Effector memory CD8-positive, alpha-beta T cell (primary cell): ENCODE measurements at places on chromosomes 12 and 14.

DNA sequence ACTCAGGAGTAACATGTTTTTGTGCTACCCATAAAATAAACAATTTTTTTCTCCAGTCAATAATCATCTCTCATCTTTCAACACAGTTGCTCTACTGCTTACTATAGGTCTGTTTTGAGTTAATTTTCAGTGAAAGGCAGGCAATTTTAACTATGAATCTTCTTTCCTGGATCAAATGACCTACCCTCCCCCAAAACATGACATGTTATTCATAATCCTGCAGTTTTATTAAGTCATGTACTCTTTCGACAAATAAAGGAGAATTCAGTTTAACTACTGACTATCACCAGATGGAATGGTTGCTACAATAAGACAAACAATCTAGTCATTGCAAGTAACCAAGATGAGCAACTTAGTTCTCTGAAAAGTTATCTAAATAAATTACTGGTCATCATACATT, 106.0 kb upstream of the FAR2 start:
- H3K36me3 ChIP-seq, result no peaks in the 10 kb centered on the region
- H3K27ac ChIP-seq, result no peak overlapping the region
- H3K27me3 ChIP-seq, result peaks cover 35% of the 10 kb centered on the region
- no peak overlapping the region for H3K4me3 ChIP-seq

DNA sequence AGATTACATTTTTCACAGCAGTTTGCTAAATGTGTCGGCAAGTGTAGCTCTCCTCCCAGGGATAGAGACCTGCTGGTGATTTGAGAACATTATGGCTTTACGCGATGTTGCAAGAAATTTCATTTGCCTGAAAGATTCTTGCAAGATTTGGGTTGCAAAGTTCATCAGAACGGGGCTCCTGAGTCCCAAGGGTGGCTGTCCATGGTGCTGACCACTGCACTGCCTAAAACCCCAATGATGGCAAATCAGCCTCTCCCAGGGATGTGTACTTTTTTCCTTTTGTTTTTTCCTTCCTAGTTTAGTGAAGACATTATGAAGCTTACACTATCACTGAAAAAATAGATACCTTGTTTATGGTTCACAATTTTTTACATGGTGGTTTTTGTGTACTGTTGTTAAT, 85.4 kb downstream of the WSCD2 start:
- H3K4me3 ChIP-seq, result no peak overlapping the region
- peaks cover 3% of the 10 kb centered on the region for H3K36me3 ChIP-seq
- H3K27ac ChIP-seq, result no peak overlapping the region
- no peak for DNase-seq
- H3K27me3 ChIP-seq, result peaks cover 90% of the 10 kb centered on the region

GRCh38 chr12:22064968-22065367, 18.9 kb downstream of the CMAS start:
- no peaks in the 10 kb centered on the region for H3K27me3 ChIP-seq
- H3K4me3 ChIP-seq, result no peak overlapping the region
- no peak overlapping the region for H3K27ac ChIP-seq
- no peaks in the 10 kb centered on the region for H3K4me1 ChIP-seq
- H3K36me3 ChIP-seq, result peaks cover 38% of the 10 kb centered on the region

- no peaks in the 10 kb centered on the region for H3K4me1 ChIP-seq
- no peaks in the 10 kb centered on the region for H3K36me3 ChIP-seq
- DNase-seq, result no peak
- peaks cover 58% of the 10 kb centered on the region for H3K27me3 ChIP-seq
Observed at GRCh38 chr12:10174986-10175614, 3.2 kb upstream of the OLR1 start.

DNA sequence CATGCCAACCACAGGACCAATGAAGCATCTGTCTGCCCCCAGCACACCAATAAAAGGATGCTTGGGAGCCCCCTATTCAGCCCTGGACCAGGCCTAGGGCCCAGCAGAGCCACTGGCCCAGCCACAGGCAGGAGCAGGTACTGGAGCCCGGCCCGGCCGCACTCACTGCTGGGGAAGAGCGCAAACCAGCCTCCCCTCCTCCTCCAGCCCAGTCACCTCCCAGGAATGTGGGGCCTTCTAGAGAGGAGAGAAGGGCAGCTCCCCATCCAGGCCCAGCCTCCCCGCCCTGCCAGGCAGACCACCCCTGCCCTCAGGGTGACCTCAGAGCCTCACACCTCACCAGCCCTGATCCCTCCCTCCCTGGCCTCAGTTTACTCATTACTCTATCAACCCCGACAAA, 56.2 kb downstream of the CCNK start:
- no peak overlapping the region for H3K27ac ChIP-seq
- H3K4me3 ChIP-seq, result no peak overlapping the region

DNA sequence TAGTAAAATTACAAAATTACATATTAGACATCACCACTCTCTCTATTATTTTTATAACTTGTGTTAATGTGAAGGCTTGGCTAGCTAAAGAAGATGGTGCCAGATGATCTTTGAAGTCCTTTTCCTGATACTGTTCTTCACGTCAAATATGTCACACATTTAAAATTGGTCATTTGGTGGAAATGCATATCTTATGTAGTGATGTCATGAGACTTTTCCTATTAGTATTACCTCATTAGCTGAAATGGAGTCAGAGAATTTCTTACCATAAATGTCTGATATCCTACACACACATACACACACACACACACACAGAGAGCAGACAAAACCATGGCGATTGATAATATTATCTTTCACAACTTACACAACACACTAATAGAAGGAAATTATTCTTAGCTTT, 124.8 kb upstream of the PTPRB start:
- DNase-seq, result no peak
- H3K4me3 ChIP-seq, result no peak overlapping the region
- no peaks in the 10 kb centered on the region for H3K4me1 ChIP-seq
- H3K27ac ChIP-seq, result no peak overlapping the region
- H3K36me3 ChIP-seq, result peaks cover 2% of the 10 kb centered on the region
- no peaks in the 10 kb centered on the region for H3K27me3 ChIP-seq

GRCh38 chr12:105485321-105485910, 154.9 kb downstream of the C12orf75 start:
- DNase-seq, result no peak
- H3K4me1 ChIP-seq, result no peaks in the 10 kb centered on the region
- no peak overlapping the region for H3K4me3 ChIP-seq
- H3K27ac ChIP-seq, result no peak overlapping the region
- H3K36me3 ChIP-seq, result no peaks in the 10 kb centered on the region

GRCh38 chr14:100342195-100342594, 19.1 kb downstream of the SLC25A47 start:
- H3K4me1 ChIP-seq, result no peaks in the 10 kb centered on the region
- DNase-seq, result no peak
- peaks cover 25% of the 10 kb centered on the region for H3K36me3 ChIP-seq
- no peak overlapping the region for H3K4me3 ChIP-seq
- H3K27ac ChIP-seq, result no peak overlapping the region
- H3K27me3 ChIP-seq, result no peaks in the 10 kb centered on the region

DNA sequence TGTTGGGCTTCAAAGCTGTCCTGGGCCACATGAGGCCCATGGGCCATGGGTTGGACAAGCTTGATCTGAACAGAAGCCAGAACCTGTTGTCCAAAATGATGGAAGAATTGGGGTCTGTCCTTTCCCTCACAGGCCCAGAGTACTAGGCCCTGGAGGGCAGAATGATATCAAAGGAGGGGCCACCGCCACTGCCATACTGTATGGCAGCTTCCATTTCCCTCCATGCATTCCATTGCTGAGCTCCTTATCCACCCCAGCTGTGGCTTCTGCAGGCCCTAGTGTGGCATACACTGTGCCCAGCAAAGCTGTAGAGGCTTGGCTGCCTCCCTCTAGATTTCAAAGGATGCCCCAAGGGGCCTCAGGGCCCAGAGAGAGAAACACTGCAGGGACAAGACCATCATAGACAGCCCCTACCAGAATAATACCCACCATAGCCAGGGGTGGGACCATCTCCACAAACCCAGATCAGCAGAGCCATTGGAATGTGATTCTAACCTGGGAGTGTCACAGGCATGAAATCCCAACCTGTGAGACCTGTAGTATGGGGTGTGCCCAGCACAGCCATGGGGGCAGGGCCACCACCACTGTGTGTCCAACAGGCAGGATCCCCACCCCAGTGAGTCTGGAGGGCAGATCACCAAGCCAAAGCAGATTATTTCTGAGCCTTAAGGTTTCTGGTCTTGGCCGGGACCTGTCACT, 61.4 kb upstream of the BEGAIN start:
- H3K27me3 ChIP-seq, result peaks cover 13% of the 10 kb centered on the region
- no peaks in the 10 kb centered on the region for H3K36me3 ChIP-seq
- no peak for DNase-seq
- H3K4me1 ChIP-seq, result peaks cover 27% of the 10 kb centered on the region

GRCh38 chr12:3247629-3248161, 170.5 kb downstream of the TSPAN9 start:
- H3K27ac ChIP-seq, result no peak overlapping the region
- H3K4me3 ChIP-seq, result no peak overlapping the region
- DNase-seq, result no peak
- H3K4me1 ChIP-seq, result peaks cover 9% of the 10 kb centered on the region
- peaks cover 26% of the 10 kb centered on the region for H3K27me3 ChIP-seq

- no peaks in the 10 kb centered on the region for H3K27me3 ChIP-seq
- DNase-seq, result no peak
- H3K4me3 ChIP-seq, result no peak overlapping the region
- peaks cover 12% of the 10 kb centered on the region for H3K36me3 ChIP-seq
Observed at GRCh38 chr12:632102-632696, 31.0 kb downstream of the NINJ2 start.

DNA sequence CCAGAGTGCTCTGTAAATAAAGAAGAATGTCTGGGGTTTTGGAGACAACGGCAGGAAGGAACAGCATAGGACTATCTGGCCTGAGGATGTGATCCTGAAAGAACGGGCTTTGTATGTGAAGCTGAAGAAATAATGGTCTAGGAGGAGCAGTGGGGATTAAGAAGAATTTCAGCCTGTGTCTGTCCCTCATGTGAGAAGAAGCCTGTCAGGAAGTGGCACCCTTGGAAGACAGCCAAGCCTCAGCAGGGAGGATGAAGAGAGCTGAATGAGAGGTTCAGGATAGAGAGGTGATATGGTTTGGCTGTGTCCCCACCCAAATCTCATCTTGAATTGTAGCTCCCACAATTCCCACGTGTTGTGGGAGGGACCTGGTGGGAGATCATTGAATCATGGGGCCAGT, 56.9 kb upstream of the TCL1A start:
- no peaks in the 10 kb centered on the region for H3K36me3 ChIP-seq
- H3K4me3 ChIP-seq, result no peak overlapping the region
- no peak overlapping the region for H3K27ac ChIP-seq
- peaks cover 79% of the 10 kb centered on the region for H3K27me3 ChIP-seq
- DNase-seq, result no peak

DNA sequence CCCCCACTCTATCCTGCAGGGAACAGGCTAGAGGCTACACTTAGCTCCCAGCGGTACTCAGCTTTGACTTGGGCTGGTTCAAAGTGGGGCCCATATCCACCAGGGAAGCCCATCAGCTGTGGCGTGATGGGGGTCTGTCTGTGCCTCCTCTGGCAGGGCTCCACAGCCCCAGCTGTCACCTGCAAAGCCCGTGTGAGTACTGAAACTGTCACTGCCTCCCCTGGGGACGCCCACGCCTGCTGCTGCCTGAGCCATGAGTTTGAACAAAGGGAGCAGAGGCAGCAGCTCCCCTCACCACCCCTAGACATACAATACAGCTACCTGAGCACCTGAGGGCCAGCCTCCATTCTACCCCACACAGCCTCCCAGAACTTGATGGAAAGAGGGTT, 5.0 kb downstream of the REM2 start:
- no peaks in the 10 kb centered on the region for H3K27me3 ChIP-seq
- no peak for DNase-seq
- H3K27ac ChIP-seq, result peak overlapping the region; percentile 91
- peak overlapping the region; percentile 80 for H3K4me3 ChIP-seq

DNA sequence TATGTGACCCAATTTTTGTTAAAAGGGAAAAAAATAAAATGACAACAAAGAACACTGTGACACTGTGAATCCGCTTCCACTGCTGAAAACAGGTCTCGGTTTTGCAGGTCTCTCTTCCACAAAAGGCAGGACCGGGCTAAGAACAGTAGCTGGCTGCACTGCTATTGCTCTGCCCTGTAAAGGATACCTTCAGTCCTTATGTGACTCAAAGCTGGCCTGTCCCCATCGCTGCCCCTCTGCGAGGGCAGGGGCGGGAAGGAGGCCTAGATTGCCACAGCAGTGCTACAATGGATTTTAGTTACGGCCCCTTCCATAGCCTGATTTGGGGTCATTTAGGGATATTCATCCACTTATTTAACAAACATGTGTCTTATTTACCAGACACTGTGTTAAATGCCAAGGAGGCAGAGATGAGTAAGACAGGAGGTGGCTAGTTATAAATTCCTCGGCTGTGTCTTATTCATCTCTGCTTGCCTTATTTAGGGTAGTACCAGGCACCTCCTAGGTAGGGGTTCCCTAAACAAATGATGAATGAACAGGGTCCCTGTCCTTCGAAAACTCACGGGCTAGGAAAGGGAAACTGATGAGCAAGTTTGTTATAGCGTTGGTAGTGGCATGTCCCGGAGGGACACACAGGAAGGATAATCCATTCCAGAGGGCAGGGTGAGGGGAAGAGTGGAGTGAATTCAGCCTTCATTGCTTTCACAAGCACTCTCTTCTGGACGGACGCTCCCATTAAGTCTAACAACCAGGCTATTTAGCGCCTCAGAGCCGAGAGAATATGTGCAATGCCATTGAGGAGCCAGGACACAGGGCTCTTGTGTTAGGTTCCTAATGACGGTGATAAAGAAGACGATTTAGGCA, 73.3 kb downstream of the EID3 start:
- H3K27me3 ChIP-seq, result peaks cover 6% of the 10 kb centered on the region
- peaks cover 3% of the 10 kb centered on the region for H3K36me3 ChIP-seq
- H3K4me1 ChIP-seq, result peaks cover 10% of the 10 kb centered on the region
- H3K4me3 ChIP-seq, result no peak overlapping the region
- no peak for DNase-seq

DNA sequence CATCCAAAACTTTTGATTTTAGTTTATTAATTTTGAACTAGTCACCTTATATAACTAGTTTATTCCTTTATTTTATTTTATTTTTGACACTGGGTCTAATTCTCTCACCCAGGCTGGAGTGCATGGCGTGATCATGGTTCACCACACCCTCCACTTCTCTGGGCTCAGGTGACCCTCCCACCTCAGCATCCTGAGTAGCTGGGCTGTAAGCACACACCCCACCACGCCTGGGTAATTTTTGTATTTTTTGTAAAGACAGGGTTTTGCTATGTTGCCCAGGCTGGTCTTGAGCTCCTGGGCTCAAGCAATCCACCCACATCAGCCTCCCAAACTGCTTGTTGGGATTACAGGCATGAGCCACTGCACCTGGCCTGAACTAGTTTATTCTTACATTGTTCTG, 17.3 kb downstream of the PCNX1 start:
- peaks cover 19% of the 10 kb centered on the region for H3K36me3 ChIP-seq
- peak overlapping the region; percentile 24 for H3K4me3 ChIP-seq
- no peaks in the 10 kb centered on the region for H3K27me3 ChIP-seq

DNA sequence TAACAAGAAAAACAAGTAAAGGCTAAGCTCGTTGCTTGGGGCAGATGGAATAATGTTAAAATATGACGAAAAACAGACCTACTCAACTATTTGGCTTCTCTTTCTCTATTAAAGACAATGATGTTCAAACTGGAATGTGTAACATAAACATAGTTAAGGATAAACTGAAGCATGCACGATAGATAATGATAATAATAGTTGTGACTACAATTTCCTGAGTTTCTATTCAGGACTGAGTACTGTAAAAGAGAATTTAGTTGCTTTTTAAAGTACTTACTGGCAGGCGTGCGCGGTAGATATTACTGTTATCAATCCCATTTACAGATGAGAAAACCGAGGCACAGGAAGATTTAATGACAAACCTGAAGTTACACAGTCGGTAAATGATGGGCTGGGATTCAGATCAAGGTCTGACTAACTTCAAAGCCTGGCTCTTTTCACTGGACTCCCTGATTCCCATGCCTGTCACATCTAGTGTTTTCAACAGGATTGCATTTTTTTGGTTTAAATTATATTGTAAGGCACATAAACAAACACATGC, 103.0 kb downstream of the CRADD start:
- no peaks in the 10 kb centered on the region for H3K36me3 ChIP-seq
- no peak overlapping the region for H3K27ac ChIP-seq
- no peaks in the 10 kb centered on the region for H3K27me3 ChIP-seq
